ENCODE measurements at places on chromosomes 4 and X.

DNA sequence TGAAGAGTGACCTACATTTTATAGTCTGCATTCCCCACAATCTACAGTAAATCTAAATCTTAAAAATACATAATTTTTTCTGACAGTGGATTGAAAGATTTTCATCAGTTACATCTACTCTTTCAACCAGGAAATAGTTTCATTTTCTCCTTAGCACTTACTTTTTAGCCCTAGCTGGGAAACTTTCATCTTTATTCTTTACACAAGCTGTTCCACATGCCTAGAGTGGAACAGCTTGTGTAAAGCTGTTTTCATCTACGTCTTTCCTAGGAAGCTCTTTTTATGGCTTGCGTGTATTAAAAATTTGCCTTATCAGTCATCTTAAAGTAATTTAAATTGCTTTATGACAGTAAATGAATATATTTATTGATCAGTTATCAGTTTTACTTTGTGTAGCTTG, 40.5 kb downstream of the RBPJ start:
- no peak for DNase-seq

DNA sequence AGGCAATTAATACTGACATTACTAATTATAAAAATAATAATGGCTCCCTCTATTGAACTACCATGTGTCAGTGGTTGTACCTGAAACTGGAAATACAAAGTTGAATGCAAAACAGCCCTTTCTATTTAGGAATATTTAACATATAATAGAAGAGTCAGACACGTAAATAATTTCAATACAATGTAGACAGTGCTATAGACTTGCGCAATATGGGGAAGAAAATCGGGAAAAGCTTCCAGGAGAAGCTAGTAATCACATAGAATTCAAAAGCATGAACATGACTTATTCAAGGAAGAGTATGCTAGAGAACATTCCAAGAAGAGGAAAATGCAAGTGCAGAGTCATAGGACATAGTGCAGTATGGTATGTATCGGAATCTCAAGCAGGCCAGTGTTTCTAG, 408.9 kb upstream of the FTHL17 start:
- no peak for DNase-seq

GRCh38 chrX:43679778-43680177, 23.7 kb downstream of the MAOA start:
- DNase-seq = no peak

GRCh38 chr4:185219551-185220344, 10.3 kb downstream of the SNX25 start:
- DNase-seq = peak; percentile 62

GRCh38 chrX:9708923-9709553, 56.6 kb downstream of the GPR143 start:
- DNase-seq = peak; percentile 71

DNA sequence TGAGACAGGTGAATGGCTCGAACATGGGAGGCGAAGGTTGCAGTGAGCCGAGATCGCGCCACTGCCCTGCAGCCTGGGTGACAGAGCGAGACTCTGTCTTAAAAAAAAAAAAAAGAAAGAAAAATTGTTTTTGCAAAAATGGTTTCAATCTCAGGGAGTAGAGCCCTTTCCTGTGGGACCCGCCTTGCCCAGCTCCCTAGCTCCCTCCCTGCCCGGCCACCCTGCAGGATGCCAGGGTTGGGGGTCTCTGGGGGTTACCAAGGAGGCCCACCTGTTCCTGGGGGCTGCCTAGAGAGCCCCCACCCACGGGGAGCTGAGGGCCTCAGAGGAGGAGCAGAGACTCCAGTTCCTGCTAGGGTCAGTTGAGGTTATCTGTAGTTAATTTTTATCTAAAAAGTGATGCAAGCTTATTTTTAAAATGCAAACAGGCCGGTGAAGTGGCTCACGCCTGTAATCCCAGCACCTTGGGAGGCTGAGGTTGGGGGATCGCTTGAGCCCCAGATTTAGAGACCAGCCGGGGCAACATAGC, 18.7 kb upstream of the PLCXD1 start:
- DNase-seq = no peak

DNA sequence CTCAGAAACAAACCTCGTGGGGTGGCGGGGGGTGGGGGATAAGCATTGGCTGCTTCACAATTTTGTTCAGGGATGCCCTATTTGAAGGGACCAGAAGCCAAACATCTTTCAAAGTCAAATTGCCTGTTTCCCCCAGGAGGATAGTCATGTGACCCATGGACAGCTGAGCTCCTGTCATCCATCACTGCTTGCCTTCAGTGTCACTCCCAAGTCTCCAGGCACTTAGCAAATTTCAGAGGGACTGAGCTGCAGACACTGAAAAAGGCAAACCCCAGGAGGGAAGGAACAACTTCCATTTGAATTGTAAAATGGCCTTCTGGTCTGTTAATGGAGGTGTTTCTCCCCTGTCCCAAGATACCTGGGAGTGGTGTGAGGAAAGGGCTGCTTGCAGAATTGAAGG, 73.4 kb downstream of the FRMPD3 start:
- DNase-seq = no peak

Measured in GM12865 (cell line).